ENCODE measurements at places on chromosomes 5 and 9.

DNA sequence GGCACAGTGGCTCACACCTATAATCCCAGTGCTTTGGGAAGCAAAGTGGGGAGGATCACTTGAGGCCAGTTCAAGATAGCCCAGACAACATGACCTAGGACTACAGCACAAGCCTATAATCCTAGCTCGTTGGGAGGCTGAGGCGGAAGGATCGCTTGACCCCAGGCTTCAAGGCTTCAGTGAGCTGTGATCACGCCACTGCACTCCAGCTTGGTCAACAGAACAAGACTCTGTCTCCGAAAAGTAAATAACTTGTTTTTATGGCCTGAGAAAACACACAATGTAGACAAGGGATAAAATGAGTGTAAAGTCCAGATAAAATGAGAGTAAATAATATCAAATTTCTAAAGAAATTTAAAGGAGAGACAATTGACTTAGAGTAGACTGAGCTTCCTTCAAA lies 26.3 kb downstream of the SHLD3 start:
- DNase-seq: no peak

DNA sequence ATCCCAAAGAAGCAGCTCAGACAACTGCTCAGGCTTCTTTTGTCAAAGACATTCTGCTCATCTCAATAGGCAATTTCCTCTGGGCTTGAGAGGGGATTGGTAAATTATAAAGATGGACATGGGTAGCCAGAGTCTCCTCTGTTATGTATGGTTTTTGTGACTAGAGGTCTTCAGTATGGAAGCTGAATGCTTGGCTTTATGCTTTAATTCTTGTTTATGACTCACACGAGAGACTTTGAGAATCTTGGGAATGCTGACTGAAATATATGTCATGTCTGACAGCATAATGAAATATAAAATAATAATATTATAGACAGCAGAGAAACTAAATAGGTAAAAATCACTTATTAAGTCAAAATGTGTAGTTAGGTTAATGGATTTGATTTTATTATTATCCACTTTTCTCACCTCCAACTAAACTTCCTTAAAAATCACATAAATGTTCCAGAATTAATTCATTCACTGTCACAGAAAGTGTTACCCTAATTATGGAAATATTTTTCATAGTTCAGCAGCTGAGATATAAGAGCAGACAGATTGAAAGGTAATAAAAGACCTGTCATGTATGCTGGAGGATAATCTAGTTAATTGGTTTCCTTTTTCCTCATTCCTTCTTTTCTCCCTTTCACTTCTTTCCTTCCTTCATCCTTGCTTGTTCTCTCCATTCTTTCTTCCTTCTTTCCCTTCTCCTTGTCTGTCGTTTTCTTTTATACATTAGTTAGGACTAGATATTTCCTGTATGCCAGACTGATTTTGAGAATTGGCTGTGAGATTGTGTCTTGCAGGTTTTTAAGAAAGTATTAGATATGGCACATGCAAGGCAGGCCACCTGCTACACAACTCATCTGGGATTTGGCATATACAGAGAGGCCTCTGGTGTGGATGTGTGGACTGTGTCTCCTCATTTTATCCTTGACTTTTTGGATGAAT lies 1866.1 kb upstream of the NUDT12 start:
- no peak for DNase-seq

DNA sequence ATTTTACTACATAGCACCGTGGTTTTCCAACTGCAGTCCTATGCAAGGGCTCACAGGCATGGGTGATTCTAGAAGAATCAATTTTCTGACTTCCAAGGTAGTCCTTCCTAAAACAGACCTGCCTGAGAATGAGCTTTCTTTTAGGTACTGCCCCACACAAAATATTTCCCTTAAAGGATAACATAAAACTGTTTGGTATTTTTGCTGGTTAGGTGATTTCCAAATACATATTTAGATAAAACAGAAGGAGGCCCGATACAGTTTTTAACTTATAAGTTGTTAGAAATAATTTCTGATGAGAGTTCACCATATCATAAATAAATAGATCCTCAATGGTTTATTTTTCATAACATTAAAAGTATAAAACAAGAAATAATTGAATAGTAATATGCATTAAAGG lies 46.4 kb downstream of the COX7C start:
- no peak for DNase-seq

DNA sequence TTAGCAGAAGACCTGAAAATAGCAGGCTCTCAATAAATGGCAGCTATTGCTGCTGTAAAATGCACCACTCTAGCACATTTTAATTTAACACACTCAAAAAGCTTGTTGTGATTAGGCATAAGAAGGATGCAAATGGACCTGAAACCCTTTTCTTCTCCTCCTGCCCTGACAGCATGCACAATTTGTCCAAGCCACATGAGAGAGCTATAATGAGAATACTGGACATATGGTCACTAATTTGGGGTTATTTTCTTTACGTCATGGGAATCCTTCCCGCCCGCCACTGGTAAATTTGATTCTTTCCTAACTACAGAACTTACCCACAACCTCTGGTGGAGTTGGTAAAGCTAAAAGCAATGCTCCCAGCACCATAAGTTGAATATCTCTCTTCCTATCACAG lies 62.1 kb downstream of the TRIM32 start:
- DNase-seq: no peak

GRCh38 chr5:72182686-72183085 lies 75.4 kb downstream of the MAP1B start:
- DNase-seq: no peak

- DNase-seq: no peak
These were observed 66.4 kb upstream of the SLC44A1 start for GRCh38 chr9:105178076-105178475.

GRCh38 chr5:133799571-133800237 lies 168.7 kb downstream of the C5orf15 start:
- no peak for DNase-seq

DNA sequence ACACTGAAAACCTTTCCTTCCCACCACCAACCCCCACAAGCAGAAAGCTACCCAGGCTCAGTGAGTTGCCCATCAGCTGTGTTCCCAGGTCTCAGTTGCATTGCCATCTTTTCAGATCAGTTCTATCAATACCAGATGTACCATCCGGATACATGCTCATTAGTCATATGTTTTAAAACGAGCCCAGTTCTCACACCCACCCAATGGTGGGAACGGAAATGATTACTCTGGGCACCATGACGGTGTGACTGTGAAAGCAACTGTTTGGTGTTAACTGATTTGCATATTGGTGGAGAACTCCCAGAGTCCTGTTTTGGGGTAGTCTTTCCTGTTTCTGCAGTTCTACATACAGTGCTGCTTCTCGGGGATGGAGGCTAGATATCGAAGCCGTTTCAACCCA lies 212.3 kb downstream of the TRIM36 start:
- no peak for DNase-seq

DNA sequence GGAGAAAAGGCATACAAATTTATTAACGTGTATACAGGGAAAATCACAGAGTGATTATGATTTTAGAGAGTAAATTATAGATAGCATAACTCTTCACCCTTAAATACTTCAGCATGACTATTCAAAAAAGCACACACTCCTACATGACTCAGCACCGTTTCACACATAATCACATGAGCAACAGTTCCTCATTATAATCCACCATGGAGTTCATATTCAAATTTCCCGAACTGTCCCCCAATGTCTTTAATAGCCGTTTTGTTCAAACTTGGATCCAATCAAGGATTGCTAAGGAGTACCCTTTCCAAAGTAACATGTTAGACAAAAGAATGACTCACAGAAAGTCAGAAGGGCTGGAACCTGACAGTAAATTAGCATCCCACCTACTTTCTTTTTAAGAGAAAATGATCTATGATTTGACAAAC lies 32.1 kb downstream of the RAPGEF1 start:
- no peak for DNase-seq
